Stimulated activated CD4-positive, alpha-beta T cell treated with anti-CD3 and anti-CD28 coated beads, Interleukin-1b, Interleukin-23, amount 100 ng/mL, for 1 hour (primary cell): ENCODE measurements at places on chromosomes 4 and X.

DNA sequence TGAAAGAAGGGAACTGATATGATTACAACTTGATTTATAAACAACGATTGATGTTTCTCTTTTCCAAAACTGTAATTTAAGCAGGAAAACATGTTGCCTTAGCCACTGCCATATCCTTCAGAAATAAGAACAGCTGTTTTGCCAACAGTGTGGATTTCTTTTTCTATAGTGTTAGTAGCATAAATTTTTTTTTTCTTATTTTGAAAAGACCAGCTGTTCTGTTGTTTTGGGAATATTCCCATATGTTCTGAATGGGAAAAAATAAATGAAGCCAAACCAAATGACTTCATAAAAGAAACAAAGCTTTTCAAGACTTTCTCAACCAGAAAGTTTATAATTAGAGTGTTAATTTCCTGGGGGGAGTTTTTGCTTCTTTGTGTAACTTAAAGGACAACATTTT lies 83.9 kb upstream of the ARHGAP24 start:
- DNase-seq = no peak

DNA sequence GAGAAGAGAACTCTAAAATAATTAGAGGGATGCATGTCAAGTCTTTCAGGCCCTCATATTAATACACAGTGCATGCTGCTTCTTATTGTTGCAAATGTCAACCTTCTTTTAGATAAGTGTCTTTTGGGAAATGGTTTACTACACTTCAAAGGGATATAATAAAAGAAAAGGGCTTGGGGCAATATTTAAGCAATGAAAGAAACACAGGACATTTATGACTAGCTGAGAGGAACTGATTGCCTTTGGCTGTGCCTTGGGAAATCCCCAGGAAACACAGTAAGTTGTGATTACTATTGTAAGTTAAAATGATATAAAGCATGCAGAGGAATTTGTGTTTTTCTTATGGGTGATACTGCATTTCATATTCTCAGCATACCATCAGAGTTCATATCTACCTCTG lies 1036.2 kb upstream of the GRID2 start:
- no peak for DNase-seq

GRCh38 chr4:173252024-173252935 lies 81.9 kb downstream of the HMGB2 start:
- no peak for DNase-seq

GRCh38 chrX:154313147-154313546 lies 17.6 kb downstream of the TKTL1 start:
- no peak for DNase-seq

GRCh38 chr4:71453531-71453930 lies 114.7 kb downstream of the SLC4A4 start:
- DNase-seq = no peak

GRCh38 chr4:108941904-108942430 lies 179.1 kb upstream of the ETNPPL start:
- no peak for DNase-seq

GRCh38 chr4:11589676-11590075 lies 161.0 kb upstream of the HS3ST1 start:
- DNase-seq = no peak

DNA sequence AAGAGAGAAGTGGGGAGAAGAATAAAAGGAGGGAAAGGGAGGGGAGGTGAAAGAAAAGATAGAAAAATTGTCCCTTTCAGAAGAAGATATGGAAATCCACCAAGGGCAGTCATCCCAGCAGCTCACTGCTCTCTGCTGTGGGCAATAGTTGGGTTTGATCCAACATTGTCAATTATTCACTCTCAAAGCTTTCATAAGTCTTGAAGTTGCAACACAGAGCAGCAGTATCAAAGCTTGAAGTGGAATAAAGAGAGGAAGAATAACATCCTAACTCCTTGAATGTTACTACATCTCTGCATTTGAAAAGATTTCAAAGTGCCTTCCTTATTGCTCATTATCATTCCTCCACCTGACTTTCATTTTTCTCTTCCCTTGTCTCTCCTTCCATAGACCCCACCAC lies 62.3 kb upstream of the HHIP start:
- no peak for DNase-seq

DNA sequence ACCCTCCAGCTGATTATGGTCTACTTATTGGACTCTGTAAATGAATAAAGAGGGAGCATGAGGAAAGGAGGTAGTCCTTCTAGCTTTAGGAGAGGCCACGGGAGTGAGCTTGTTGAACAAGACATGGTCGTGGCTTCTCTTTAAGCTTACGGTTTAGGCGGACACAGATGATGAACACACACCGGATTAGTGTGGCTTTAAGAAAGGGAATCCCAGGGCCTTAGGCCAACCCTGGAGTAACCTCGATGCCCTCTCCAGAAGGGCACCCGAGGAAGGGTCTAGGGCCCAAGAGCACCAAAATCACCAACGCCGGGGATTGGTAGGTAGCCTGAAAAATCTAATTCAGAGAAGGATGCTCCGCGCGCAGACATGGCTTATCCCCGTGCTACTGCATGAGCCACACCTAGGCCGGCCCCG lies 39.4 kb downstream of the ERVMER34-1 start:
- DNase-seq = no peak

DNA sequence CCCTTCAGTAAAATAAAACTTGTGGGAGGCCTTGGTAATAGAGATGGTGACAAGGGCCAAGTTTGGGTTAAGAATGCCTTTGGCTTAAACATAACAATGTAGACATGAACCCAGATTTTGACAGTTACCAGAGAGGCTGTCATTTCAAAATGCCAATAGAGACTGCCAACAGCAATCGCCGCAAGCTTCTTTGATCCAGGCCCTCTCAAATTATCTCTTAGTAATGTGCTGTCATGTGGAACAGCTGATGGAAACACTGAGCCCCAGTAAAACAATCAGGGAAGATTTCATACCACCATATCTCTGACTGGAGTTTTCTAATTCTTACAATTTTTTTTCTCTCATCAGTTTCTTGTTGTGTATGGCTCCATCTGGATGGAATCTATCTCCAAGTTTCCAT lies 80.5 kb downstream of the ZNF330 start:
- DNase-seq = no peak

- DNase-seq = no peak
Measured at GRCh38 chrX:119417842-119418241, 18.7 kb downstream of the SLC25A43 start.

- DNase-seq = no peak
Measured at GRCh38 chrX:96314985-96315384, 369.7 kb upstream of the DIAPH2 start.

DNA sequence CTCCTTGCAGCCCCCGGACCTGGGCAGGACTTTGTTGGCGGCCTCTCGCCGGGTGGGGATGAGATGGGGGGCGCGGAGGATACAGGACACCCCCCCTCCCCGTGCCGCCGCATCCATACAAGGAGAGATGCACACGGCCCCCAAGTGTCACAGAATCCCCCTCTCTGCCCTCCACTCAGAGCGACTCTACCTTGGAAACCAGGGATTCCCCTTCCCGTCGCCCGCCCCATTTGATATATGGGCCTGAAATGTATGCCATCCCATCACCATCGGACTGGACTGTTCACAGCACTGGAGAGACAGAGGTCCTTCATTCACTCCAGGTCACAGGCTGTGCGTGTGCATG lies 426 bp downstream of the PORCN start:
- no peak for DNase-seq

GRCh38 chrX:77446029-77446585 lies 1.1 kb upstream of the FGF16 start:
- DNase-seq = no peak

DNA sequence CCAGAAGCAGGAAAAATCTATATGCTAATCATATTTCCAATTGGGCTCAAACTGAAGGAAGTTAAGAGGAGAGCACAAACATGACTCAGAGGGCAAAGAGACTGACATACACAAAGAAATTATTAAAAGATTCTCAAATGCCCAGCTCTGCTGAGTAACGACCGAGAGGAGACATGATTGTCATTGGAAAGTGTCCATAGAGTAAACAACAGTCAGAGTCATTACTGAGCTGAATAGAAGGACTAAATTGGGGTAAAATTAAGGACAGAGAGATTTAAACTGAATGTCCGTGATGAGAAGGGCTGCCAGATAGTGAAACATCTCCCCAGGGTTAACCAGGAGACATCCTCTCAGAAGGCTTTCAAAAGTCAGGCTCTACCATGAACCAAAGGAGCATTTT lies 111.2 kb upstream of the GALNT7 start:
- DNase-seq = no peak

DNA sequence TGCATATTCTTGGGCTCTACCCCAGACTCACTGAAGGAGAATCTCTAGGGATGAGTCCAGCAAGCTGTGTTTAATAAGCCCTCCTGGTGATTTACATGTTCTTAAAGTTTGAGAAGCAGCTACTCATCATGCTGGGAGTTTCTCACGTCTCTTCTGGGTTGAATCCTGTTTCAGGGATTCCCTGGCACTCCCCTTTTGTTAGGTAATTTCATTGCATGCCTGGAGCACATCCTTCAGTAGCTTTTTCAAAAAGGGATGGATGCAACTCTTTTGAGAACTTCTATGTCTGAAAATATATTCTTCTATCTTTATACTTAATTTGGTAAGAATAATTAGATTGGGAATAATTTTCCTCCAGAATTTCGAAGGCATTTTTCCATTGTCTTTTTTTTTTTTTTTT lies 4.4 kb downstream of the EVC start:
- no peak for DNase-seq

DNA sequence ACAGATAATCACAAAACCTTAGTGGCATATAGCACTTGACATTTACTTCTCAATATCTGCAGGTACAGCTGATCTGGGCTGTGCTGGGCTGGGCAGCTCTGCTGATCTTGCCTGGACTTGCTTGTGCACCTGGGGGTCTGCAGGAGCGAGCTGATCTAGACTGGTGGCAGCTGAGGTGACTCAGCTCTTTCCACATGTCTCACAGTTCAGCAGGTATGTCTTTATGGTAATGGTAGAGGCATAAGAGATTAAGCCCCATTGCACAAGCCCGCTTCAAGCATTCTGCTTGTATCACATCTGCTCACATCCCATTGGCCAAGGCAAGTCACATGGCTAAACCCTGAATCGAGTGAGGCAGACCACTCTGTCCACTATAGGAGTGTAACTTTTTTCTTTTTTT lies 506.7 kb downstream of the BCOR start:
- no peak for DNase-seq

GRCh38 chrX:73850124-73851013 lies 287.4 kb downstream of the CHIC1 start:
- DNase-seq = no peak

DNA sequence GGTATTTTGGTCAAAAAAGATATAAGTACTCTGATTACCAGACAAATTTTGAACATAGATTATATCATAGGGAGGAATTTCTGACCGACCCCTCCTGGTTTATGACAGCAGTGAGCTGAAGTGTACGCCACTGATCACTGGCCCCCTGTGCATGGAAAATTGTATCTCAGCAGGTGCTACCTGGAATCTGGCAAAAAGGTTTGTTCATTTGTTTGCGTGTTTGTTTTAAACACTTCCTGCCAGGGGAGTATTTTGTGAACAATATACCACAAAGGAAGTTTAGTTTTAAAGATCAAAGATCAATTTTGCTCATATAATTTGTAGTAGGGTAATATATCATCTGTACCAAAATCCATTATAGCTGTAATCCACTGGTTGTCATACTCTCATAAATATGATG lies 219.7 kb upstream of the TENM3 start:
- DNase-seq = no peak

DNA sequence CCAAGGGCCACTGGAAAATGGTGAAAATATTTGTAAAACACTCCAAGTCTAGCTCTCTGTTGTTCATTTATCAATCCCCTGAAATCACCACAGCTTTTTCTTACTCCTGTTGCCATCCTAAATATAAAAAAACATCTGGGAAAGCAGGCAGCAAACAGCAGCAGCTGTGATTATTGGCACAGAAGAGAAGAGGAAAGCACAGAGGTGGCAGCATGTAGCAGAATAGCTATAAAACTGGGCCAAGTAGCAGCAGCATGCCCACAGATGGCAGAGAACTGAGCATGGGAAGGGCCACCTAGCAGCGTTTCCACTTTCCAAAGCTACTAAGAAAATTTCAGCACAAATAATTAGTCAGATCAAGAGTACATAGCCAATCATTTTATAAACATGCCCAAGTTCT lies 307.2 kb downstream of the SLC7A11 start:
- no peak for DNase-seq

DNA sequence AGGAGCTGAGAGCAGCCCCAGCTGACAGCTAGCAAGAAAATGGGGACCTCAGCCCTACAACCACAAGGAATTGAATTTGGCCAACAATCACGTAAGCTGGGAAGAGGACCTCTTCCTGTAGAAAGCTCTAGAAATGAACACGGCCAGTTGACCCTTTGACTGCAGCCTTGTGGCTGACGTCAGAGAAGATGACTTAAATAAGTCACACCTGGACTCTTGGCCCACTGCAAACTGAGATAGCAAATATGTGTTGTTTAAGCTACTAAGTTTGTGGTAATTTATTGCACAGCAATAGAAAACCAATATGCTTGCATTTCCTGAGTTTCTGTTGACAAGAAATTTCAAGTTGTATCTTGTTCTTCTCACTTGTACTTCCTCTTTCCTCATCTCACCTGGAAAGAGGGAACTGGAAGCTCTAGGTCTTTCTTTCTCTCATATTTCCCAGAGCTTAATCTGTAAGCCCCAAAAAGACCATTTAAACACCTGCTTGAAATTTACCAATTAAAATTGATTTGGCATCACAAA lies 18.8 kb downstream of the PRKG2 start:
- no peak for DNase-seq

DNA sequence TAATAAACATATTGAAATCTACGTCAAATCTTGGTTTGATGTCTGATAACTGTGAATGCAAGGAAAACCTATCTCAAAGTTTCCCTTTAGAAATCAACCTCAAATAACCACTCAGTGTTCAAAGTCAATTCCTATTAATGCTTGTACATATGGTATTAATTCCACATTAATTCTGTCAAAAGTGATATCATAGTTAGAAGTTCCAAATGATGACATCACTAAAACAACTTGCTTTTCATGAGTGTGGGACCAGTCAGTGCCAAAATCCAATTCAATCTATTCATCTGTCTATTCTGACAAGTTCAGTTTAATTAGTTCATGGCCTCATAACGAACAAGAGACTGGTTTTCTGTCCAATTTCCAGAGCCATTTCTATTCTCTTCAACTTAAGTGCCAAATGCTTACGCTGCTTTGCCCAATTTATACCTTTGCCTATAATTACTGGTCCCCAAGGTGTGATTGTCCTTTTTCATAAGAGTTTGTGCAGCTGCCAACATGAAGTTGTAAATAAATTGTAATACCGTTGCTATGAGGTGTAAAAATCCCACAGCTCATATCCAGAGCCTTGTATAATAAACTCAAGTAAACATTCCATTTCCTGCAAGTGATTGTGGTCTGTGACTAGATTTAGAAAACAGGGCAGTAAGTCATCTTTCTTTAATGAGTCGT lies 476.2 kb downstream of the RAB28 start:
- DNase-seq = no peak

DNA sequence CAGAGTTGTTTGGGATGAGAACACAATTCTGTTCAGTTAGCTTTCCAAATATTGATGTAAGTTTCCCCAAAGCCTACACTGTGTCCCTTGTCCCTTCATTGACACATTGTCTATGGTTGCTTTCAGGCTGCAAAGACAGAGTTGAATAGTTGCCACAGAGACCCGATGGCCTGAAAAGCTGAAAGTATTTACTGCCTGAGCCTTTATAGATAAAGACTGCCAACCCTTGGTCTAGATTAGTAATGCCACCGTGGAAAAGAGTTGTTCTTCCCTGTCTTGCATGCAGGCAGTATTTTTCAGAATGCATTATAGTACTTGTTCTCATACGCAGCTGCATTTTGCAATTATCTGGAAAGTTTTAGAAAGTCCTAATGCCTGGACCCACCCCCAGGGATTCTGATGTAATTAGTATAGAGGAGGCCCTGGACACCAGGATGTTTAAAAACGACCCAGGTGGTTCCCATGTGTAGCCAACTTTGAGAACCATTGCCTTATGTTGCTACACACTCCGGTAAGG lies 180.8 kb downstream of the FRMPD4 start:
- DNase-seq = no peak
